GM13977 (cell line): ENCODE measurements at places on chromosomes 6 and 20.

GRCh38 chr20:23565503-23566045 lies 2.7 kb downstream of the CST9L start:
- no peak for DNase-seq

GRCh38 chr6:91083211-91083610 lies 496.3 kb upstream of the MAP3K7 start:
- DNase-seq = no peak

- no peak for DNase-seq
Measured at GRCh38 chr6:2190661-2191389, 54.6 kb downstream of the GMDS start.

DNA sequence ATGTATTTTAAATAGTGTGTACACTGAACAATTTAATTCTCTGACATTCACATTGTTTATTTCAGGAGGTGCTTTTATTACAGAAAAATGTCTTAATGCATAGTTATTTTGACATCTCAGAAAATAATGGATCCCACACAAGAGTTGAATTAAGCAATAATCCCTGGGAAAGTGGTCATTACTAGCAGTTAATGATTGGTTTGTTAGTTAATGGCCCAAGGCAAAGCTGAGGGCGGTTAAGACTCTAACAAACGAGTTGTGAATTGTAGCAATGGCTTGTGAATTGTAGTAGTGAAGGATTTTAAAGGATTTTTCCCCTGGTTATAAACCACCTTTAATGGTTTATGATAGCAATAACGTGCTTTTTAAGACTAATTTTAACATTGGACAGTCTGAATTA lies 1316.0 kb upstream of the GJE1 start:
- DNase-seq = no peak

GRCh38 chr6:105263685-105264610 lies 84.1 kb upstream of the POPDC3 start:
- DNase-seq = no peak
